ENCODE measurements at places on chromosomes 3 and 15. TPM values are rescaled to one million over a fixed set of nuclear protein-coding genes. Genes with fewer than 3 reads are reported as not detected.

Gene CCDC51
- total RNA-seq: 4.4 TPM

Gene COL7A1
- total RNA-seq: 1.7 TPM

Gene EPHB3
- total RNA-seq: not detected

Gene SCN11A
- total RNA-seq: 0.08 TPM

Gene SLC9A9
- total RNA-seq: 29.1 TPM

- DNase-seq: no peak
Observed at GRCh38 chr3:49151610-49152009, 14.5 kb downstream of the CCDC71 start.

DNA sequence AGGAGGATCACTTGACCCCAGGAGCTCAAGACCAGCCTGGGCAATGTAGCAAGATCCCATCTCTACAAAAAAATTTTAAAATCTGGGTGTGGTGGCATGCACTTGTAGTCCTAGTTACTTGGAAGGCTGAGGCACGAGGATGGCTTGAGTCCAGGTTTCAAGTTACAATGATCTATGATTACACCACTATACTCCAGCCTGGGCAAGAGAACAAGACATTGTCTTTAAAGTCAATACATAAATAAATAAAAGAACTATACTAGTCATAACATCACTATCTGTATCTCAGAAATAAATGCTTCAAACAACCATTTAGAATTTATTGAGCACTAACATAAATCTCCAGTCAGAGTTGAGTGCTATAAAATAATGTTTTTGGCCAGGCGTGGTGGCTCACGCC lies 8.5 kb upstream of the PHLDB2 start:
- no peak for DNase-seq

GRCh38 chr3:58612830-58613229 lies 35.6 kb upstream of the FAM107A start:
- DNase-seq: no peak

DNA sequence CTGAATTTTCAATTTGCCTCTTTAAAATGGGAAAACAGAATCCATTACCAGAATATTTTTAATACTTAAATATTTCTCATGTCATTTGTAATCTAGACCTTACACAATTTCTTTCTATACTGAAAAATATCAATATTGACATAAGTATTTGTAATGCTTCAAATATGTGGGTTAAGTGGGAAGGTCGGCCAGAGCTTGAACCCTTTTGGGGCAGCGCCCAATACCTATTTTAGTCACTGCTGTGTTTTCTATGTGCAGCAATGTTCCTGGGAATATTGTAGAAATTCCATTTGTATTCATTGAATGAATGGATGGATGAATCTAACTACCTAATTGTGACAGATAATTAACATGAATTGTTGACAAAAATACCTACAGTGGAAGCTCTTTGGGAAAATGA lies 459.7 kb upstream of the ZNF717 start:
- DNase-seq: no peak

DNA sequence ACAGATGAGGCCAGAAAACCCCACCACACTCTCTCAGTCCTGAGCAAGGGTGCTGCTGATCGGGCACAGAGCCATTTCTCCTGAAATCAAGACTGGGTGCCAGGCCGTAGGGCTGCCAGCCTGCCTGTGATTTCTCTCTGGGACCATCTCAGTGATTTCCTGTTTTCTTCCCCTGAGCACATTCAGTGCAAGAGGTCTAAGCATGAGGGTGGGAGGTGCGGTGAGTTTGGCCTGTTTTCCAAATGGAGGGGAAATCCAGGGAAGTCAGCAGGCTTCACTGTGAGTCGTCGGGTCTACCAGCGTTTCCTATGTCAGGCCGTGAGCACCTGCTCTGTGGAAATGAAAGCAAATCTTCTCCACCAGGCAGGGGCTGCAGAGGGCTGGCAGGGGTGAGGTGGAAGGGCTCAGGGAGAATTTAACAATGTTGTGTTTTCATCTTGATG lies 82.3 kb downstream of the ST6GAL1 start:
- peak; percentile 73 for DNase-seq
